Stimulated activated CD8-positive, alpha-beta memory T cell treated with anti-CD3 and anti-CD28 coated beads, Interleukin-4, amount 100 ng/mL, for 4 hours (primary cell): ENCODE measurements at places on chromosomes 3 and 15.
A peak's percentile ranks its signal among the peaks of the same experiment; 100 is the strongest.

- no peak for DNase-seq
Observed at GRCh38 chr3:125057186-125057850, 1.5 kb upstream of the HEG1 start.

DNA sequence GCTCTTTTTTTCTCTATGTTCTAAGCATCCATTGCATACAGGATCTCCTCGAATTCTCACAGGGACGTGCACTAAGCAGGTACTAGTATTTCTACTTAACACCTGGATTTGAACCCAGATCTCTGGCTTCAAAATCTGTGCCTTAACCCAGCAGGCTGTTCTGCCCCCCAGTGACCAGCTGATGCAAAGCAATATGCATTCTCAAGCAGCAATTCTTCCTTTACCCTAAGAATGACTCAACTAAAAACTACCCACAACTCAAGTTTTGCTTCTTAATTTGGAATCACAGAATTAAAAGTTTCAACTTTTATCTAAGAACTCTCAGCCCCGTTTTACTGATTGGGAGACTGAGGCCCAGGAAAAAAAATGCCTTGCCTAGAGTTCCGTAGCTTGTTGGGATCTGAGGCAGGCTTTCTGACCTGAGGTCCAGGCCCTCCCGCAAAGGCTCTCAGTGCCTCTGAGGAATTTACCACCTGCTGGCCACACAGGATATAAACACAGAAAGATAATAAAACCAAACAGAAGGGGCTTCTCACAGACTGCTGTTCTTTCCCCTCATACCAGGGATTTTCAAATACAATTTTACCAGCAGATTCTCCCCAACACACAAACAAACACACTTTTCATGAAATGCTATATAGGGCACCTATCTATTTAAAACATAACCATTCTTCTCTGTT, 115.4 kb upstream of the RAD18 start:
- DNase-seq: no peak

DNA sequence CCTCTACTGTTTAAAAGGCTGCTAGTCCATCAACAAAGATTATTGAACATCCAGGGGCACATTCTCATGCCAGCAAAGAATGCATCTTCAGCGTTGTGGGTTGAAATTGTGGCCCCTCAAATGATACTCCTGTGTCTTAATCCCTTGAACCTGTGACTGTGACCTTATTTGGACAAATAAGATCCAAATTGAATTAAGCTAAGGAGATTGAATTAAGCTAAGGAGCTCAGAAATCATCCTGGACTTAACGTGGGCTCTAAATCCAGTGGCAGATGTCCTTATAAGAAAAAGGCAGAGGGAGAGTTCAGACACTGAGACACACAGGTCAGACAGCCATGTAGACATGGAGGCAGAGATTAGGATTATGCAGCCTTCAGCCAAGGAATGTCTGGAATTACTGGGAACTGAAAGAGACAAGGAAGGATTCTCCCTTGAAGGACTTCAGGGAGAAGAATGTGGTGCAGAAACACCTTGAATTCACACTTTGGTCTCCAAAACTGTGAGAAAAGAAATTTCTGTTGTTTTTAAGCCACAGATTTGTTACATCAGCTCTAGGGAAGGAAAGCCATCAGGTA, 57.3 kb upstream of the SLC24A5 start:
- no peak for DNase-seq

DNA sequence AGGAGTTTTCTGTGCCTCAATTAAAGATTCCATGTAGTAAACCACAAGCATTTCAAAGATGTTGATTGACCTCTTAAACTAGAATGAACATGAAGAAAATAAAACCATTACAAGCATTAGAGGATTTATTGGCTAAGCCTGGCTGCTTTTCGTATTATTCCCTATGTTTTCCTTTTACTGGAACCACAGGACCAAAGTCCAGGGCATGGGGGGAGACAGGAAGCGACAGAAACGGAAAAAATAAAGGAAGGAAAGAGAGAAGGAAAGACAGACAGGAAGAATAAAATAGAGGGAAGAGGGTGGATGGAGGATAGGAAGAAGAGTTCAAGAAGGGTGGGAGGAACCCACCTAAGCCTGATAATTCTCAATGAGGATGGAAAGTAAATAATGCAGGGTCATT, 169.9 kb downstream of the SHQ1 start:
- no peak for DNase-seq

DNA sequence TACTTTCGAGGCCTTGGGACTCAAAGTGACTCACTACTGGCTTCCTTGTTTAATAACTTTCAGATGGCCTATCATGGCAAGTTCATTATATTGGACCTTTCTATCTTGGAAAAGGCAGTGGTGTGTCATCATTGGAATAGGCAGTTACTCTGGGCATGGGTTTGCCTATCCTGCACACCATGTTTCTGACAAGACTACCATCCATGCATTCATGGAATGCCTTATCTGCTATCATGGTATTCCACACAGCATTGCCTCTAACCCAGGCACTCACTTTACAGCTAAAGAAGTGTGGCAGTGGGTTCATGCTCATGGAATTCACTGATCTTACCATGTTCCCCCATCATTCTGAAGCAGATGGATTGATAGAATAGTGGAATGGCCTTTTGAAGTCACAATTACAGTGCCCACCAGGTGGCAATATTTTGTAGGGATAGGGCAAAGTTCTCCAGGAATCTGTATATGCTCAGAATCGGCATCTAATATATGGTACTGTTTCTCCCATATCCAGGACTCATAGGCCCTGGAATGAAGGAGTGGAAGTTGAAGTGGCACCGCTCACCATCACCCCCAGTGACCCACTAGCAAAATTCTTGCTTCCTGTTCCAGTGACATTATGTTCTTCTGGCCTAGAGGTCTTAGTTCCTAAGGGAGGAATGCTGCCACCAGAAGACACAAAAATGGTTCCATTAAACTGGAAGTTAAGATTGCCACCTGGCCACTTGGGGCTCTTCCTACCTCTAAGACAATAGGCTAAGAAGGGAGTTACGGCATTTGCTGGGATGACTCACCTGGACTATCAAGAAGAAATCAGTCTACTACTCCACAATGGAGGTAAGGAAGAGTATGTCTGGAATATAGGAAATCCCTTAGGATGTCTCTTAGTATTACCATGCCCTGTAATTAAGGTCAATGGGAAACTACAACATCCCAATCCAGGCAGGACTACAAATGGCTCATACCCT, 1161.4 kb downstream of the SI start:
- DNase-seq: no peak

- DNase-seq: no peak
Observed at GRCh38 chr3:197798863-197799262, 7.8 kb downstream of the LRCH3 start.

DNA sequence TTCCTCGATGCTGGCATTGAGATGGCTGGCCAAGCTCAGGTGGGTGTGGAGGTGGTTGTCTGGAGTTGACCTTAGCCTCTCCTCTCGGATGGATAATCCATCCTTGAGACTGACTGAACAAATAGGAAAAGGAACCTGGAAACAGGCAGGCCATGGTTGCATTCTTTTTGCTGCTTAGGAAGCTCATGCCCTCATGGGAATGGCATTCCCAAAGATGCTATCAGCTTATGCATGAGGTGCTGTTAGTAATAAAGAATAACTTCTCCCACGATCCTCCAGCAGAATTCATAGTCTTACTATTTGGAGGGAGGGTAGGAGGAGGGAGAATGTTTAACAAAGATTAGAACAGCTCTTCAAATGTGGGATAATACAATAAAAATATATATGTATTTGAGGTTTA, 303.0 kb upstream of the TPM1 start:
- DNase-seq: no peak

GRCh38 chr3:149808209-149808829, 4.7 kb upstream of the RNF13 start:
- DNase-seq: peak; percentile 27

- no peak for DNase-seq
Observed at GRCh38 chr3:118766306-118766669, 268.4 kb downstream of the IGSF11 start.

- no peak for DNase-seq
Observed at GRCh38 chr3:25679166-25679565, 14.5 kb upstream of the TOP2B start.

- DNase-seq: no peak
Observed at GRCh38 chr15:32870240-32871033, 152.6 kb downstream of the GREM1 start.

DNA sequence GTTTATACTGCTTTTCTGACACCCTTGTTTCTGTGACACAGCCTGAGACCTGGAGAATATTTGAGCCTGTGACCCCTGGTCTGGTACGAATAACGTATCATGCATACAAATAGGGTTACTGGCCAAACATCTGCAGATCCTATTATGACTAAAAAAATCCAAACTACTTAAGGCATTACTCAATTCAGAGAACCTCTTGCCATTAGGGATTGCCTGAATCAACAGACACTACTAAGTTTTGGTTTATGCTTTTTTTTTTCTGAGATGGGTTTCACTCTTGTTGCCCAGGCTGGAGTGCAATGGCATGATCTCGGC, 35.4 kb downstream of the OSBPL10 start:
- no peak for DNase-seq

DNA sequence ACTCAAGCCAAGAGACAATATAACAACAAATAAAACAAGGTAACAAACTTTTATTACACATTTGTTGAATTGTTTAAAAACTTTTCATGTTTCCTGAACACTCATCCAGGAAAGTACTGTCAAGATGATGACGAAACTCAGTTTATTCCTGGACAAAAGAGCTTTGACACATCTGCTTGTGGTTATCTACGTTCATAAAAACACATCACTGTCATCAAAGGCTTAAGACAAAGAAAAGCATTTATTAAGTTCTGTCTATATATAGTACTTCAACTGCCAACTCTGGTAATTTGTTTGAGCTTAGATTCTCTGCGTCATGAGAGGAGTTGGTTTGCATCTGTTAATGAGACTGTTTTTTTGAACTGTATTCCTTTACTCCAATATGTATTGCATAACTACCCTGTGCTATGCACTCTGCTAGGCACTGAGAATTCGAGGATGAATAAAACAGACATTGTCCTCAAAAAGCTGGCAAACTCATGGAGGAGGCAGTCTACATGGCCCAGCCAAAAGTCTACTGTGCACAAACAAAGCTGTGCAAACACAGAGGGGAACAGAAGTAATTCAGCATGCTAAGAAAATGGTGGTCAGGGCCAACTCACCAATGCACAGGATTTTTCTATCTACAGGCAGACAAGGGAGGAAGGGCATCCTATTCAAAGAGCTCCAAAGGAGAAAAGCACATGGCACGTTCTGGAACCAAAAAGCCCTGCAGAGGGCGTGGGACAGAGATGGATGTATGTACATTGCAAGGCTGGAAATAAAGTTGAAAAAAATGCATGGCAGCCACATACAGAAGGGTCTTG, 21.5 kb downstream of the PLD1 start:
- no peak for DNase-seq

DNA sequence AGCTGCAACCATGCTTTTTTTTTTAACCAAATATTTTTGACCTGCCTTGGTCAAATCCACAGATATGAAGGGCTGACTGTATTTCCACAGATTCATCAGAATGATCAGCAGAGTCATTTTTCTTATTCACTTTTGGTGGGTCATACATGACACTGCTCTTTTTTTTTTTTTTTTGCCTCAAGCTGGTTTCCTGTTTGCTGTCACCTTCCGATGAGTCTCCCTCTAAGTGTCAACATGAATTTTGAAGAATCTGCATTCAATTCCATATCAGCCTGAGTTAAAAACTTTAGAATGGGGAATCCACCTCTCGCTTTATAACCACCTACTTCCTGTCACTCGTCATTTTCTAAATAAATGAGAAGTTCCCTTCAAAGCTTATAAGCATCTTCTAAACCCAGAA, 2.2 kb upstream of the SLC12A8 start:
- no peak for DNase-seq

DNA sequence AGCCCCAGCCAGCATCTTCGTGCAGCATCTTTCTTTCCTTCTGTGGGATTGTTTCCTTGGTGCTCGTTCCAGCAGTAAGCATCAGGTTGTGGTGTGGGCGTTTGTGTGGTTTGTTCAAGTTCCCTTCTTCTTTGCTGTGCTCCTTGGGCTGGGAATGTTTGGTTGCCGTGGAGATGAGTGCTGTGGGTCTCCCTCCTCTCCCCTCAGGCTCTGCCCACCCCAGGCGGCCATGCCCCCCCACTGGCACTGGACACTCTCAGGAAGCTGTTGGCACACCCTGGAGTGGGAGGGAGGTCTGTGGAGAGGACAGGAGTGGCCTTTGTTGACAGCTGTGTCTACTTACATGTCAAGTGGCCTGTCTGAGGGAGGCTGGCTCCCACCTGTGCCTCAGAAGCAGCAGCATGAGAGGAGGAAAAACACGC, 46.5 kb upstream of the SACM1L start:
- DNase-seq: no peak

- no peak for DNase-seq
Observed at GRCh38 chr3:13728487-13728886, 151.4 kb downstream of the WNT7A start.

GRCh38 chr3:5054098-5054497, 68.0 kb upstream of the ARL8B start:
- no peak for DNase-seq

DNA sequence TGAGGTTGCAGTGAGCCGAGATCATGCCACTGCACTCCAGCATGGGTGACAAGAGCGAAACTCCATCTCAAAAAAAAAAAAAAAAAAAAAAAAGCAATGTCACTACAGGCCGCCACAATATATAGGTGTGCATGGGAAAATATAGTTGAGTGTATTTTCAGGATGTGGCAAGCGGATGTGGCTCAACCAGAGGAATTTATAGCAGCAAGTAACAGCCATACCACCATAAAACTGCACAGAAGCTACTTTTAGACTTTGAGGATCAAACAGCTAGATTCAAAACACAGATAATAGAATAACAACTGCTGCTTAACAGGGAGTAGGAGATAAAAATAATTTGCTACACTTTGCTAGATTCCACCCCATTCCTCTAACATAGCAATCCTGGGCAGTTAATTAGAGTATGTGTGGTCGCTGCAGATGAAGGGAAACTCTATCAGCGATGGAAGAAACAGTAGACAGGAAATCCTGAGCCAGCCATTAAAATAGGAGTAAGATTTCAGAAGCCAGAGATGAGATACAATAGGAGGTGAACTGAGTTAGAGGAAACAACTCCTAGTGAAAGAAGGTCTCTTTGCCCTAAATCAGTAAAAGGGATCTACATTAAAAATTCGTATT, 318.7 kb upstream of the STT3B start:
- DNase-seq: no peak

DNA sequence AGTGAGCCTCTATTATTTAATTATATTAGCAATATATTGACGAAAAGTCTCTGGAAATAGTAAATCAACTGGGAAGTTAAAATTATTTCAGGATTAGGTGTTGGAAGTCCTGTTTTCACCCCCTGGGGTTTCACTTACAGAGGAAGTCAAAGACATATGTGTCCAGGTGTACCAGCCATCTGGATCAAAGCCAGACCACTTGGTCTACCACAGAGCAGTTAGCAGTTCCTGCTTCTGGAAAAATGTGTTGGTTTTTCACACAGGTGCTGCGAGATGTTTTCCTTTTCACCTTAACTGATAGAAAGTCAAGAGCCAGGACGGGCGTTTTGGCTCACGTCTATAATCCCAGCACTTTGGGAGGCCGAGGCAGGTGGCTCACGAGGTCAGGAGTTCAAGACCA, 13.1 kb downstream of the MME start:
- no peak for DNase-seq

- no peak for DNase-seq
Observed at GRCh38 chr3:178603735-178604134, 67.5 kb downstream of the KCNMB2 start.
